ENCODE measurements at places on chromosomes 3 and 15.

- DNase-seq = no peak
Measured at GRCh38 chr3:151267066-151267465, 11.3 kb downstream of the P2RY14 start.

DNA sequence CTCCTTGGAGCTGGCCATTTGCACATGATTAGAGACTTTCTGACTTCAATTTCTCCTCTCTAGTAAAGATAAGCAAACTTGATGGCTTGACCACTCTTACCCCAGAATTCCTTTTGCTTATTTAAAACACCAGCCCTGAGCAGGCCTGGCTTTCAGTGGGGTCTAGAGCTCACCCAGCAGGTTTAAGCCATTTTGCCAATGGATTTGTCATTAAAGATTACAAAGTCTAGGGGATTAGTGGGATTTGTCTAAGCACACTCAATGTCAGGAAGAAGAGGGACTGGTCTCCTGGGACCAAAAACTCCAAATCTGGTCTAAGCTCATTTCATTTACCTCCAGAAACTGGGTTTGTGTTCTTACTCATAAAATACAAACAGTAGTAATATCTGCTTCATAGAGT lies 57.3 kb upstream of the SNTN start:
- DNase-seq = no peak

GRCh38 chr3:194675081-194675640 lies 3.2 kb upstream of the LSG1 start:
- DNase-seq = no peak

DNA sequence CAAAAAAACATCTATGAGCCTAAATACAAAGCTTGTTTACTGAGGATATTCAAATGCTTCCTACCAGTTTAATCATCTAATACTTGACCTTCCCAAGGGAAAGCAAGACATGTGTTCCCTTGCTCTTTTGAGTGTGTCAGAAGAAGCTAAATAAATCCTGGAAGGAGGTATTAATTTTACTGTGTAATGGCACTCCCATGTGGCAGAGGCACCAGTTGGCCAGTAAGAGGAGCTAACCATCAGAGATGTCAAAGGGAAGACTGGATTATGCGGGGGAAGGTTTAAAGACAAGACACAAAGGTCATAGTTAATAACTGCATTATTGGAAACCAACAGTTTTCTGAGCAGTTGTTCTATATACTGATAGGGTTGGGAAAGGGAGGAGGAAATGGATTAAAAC lies 125.1 kb downstream of the SUCLG2 start:
- DNase-seq = no peak

- no peak for DNase-seq
Measured at GRCh38 chr3:66220066-66220465, 735 bp upstream of the SLC25A26 start.

GRCh38 chr3:106399761-106400160 lies 530.9 kb upstream of the CBLB start:
- no peak for DNase-seq

DNA sequence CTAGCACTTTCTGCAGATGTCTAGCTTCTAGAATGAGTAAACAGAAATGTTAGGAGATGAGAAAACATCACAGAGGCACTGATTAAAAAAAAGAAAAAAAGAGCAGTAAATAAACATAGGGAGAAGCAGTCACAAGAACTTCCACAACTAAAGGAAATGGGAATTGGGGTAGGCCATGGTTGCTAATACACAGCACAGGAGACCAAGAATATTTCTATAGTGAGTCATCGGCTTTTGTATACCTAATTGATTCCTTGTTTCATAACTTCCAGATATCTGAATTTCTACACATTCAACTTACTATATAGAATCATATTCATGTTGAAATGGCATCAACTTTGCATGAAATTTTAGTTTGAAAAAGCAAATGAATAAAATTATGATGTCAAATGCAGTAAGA lies 47.3 kb upstream of the TCF12 start:
- DNase-seq = no peak

GRCh38 chr3:134369231-134369741 lies 5.0 kb downstream of the AMOTL2 start:
- DNase-seq = no peak

GRCh38 chr3:42742259-42742658 lies 30.8 kb downstream of the CCDC13 start:
- no peak for DNase-seq

DNA sequence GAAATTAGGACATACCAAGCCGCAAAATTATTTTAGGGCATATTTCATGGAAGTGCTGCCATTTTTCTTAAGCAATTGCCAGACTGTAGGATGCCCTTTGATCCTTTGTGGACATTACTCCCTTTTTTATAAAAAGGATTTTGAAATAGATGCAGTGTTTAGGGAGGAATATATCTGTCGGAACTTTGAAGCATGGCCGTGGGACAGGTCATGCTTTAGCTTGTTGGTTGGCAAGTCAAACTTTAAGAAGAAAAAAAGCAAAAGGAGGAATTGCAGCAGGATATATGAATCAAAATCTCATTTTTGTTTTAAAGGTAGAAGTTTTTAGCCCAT lies 122.1 kb downstream of the MCTP2 start:
- DNase-seq = no peak

DNA sequence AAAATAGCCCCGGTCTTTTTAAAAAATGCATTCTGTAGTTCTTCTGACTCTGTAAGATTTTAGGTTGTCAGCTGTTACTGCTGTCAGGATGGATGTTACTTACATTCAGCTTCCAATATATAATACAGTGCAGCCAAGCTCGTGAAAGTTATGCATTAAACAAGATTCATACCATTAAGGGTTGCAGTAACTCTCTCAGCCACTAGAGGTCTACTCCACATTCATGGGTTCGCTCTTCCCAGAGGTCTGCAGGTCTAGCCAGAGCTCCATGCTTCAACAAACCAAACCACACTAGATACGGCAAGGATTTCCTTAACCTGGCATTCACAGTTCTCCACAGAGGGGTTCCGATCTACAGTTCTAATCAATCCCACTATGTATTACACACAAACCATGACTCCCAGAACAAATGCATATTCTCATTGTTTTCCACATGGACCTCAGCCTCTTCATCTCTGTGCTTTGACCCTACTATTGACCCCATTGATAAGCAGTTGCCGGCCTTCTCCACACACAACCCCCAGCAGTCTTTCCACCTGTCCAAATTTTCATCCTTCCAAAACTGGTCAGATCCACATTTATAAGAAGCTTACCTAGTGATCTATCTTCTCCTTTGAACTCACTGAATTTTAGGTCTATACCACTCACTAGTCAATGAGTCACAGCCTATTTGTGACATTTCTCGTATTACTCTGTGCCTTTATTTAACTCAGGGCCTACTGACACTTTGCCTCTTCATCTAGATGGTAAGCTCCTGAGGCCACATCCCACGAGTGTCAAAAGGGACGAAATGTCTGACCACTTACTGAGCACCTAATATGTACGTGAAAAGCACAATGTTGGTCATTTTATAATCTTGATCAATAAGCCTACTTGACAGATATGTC lies 33.7 kb downstream of the RORA start:
- no peak for DNase-seq

GRCh38 chr15:80803580-80804525 lies 24.7 kb downstream of the CEMIP start:
- no peak for DNase-seq

- DNase-seq = no peak
Measured at GRCh38 chr15:80559320-80559693, 135.8 kb upstream of the ABHD17C start.

- DNase-seq = no peak
Measured at GRCh38 chr3:197468866-197469382, 86.8 kb downstream of the BDH1 start.

DNA sequence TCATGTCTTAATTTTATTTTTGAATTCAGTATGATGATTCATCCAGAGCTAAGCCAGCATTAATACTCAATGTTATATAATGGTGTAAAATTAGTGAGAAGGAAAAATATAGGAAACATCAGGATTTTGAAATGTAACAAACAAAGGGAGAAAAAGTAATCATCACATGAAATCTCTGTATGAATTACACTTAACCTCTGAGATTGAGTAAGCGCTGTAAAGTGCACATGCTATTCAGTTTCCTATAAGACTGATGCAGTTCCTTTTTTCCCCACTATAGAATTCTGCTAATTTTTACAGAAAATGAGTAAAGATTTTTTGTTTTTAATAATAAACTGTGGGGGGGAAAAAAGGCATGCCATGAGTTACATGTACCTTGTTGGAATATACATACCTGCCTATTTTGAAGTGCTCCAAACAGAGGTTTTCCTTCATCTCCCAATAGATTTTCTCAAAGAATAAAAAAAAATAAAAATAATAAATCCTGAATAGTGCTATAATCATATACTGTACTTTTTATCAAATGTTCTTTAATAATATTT lies 64.0 kb upstream of the TTBK2 start:
- DNase-seq = no peak

- DNase-seq = no peak
Measured at GRCh38 chr3:138786788-138787271, 47.9 kb downstream of the PIK3CB start.

GRCh38 chr3:9199775-9200174 lies 49.7 kb downstream of the SRGAP3 start:
- DNase-seq = no peak

DNA sequence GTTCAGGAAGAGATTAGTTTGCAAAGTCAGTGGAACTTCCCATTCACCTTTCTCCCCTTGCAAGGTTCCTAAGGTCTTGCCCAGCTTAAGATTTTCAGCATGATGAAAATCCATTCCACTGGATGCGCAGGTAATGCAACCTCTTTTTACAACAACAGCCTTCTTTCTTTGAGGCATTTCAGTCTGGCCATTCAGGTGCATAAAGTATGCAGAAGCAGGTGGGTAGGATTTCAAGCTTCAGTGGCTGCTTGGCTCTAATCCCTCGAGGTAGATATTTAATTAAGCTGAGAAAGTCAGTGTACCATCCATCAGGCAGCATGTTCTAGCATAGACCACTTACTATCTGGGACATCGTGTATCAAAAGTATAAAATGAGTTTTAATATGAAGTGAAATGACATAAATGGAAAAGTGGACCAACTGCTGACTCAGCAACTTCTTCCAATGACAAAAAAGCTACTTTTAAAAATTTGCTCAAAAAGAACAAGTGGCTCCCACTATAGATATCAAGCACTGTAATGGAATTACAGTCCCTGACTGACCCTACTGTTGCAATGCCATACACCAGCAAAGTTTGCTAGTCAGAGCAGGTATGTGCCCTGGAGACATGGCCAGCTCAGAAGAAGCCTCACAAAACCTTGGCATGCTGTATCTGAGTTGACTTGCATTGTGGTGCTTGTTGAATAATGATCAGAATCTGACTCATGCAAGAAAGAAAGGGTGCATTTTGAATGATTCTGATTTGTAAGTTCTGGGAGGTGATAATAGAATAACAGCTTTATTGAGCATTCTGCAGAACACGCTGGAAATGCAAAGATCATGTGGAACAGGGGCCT lies 459.9 kb upstream of the MCTP2 start:
- no peak for DNase-seq

- no peak for DNase-seq
Measured at GRCh38 chr3:123884203-123884831, at the start of gene MYLK. Gene MYLK, minus strand, starts transcription at chr3:123884332. Its CDS starts 90,491 bp downstream, at chr3:123793841.

- DNase-seq = no peak
Measured at GRCh38 chr3:142115867-142116668, 33.3 kb downstream of the TFDP2 start.

Data from stimulated activated CD8-positive, alpha-beta memory T cell treated with anti-CD3 and anti-CD28 coated beads, Interleukin-4, amount 100 ng/mL, for 4 hours (primary cell).